C1 segment of cervical spinal cord (tissue), 14 donors: ENCODE measurements at places on chromosomes 11 and 22.

GRCh38 chr11:119924017-119924416 lies 195.0 kb upstream of the NECTIN1 start:
- no peak for DNase-seq

DNA sequence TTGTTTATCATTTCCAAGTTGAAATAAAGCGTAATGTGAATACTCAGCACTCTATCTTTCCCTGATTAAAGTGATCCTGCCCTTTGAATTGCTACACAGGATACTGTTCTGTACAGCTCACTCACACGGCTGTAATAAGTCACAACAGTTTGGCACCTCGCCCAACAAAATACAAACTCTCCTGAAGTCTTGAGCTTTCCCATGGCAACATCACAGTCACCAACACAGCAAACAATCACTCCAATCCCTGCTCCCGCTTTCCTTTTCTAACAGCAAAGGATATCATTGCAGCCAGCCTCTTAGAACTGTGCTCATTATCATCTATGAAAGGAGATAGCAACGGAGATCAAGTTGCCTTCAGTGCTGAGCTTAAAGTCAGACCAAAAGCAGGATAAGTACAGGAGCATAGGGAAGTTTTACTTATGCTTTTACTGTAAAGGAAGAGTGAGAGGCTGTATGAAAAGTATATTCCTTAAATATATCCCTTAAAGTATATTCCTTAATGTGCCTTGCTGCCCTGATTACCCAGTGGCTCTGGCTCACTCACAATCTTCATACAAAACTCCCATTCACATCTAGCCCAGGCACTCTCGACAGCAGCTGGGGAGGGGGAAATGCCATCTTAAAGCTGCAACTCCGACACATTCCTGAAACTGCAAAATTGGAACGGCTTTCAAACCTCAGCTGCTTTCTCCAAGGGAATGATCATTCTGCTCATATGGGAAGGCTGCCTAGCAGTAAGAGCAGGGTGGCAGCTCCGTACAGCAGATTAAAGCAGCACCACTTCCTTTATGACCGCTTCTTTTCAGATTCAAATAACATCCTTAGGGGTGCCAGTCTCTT lies 35.8 kb downstream of the MAML2 start:
- peak; percentile 21 for DNase-seq

DNA sequence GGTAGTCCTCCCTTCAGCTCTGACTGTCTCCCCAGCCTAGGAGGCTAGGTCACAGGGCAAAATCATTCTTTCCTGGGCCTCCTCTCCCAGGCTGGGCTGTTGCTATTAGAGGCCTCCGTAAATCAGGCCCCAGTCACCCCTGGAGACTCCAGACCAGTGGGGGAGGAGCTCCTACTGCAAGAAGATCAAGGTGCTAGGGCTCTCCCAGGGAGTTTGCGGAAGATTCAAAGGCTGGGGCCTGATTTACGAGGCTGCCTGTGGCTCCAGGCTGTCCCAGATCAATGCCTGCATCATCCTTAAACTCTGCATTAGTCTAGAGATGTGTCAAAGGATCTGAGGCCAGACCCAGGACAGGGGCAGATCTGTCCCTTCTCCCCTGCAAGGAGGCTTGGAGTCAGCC lies 346.2 kb downstream of the TENM4 start:
- no peak for DNase-seq

GRCh38 chr11:121503051-121503450 lies 50.3 kb upstream of the SORL1-AS1 start:
- no peak for DNase-seq

DNA sequence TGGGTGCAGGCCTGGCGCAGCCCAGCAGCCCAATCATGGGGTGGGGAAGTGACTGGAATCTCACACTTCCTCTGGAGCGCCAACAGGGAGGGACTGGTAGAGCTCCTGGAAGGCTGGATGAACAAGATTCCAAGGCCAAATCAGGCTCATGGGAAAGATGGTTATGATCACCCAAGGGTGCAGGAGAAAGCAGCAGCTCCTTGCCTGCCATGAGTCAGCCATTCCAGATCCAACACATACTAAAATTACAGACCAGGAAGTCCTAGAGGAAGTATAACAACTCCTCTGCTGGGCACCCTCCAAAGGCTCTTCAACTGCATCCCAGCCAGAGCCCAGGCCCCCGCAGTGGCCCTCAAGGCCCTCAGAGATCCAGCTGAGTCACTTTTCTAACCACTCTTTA lies 427.3 kb downstream of the TENM4 start:
- DNase-seq: no peak

- no peak for DNase-seq
These were observed 14.9 kb upstream of the TSKU start for GRCh38 chr11:76768088-76768908.

DNA sequence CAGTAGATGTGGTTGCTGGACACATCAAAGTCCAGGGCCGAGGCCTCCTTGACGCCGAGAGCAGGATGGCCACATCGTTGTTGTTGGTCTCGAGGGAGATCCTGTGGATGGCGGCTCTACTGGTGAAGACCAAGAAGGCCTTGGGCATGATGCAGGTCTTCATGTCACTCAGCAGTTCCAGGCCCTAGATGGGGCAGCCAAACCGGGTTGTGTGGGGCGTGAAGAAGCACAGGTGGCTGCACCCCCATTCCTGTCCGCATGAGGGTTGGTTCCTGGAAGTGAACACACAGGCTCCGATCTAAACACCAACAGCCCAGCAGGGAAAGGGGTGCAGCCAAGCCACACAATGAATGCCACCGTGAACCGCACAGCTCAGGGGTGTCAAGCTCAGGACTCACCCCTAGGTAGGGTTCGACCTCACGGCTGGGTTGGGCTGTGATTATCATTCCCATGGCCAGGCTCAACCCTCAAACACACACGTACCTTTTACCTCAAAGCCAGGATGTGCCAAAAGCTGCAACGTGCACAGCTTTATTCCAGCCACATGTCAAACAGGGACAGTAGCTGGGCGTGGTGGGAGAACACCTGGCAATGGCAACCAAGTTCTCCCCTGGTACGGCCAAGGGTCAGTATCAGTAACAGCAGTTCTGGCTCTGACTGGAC lies 132.3 kb downstream of the CRYBB2 start:
- no peak for DNase-seq

DNA sequence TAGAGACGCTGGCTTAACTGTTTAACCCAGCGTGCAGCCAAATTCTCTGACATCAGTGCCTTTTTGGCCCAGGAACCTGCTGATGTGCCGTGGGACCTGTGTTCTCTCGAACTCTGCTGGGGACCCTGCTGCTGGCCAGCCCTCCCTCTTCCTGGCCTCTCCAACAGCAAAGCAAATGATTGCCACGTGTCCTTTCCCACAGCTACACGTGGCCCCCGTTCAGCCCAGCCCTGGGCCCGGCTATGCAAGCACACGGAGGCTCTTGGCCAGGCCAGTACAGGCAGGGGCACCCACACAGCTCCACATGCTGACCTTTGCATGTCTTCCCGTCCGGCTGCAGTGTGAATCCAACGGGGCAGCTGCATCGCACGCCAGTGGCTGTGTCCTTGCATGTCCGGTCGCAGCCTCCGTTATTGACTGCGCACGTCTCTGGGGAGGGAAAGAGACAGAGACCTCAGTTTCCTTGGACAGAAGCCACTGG lies 51.6 kb upstream of the TTLL12 start:
- no peak for DNase-seq
